ENCODE measurements at places on chromosomes 3 and 15. TPM values are rescaled to one million over a fixed set of nuclear protein-coding genes. Genes with fewer than 3 reads are reported as not detected.

The C2CD4B gene
- 4.1 TPM for total RNA-seq

- no peak for DNase-seq
Observed at GRCh38 chr15:51841406-51842040, 12.1 kb downstream of the TMOD3 start.

DNA sequence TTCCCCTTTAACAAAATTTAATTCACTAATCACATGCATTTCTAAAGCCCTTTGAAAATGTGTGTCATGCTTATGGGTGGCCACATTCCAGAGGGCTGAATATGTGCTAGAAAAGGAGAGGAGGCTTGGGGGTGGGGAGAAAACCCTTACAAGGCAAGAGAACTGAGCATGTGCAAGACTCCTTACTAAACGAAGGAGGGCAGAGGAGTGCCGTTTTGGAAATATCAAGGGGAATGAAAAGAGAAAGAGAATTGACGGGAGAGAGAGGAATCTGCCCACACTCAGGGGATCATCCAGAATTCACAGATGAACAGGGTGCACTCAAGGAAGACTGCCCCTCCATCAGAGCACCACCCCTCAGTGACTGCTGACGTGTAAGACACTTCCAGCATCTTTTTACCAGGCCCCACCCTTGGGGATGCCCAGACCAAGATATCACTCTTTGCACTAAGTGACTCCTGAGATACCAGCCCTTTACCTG is 37.9 kb upstream of the TSC22D2 start:
- DNase-seq: peak; percentile 61

- no peak for DNase-seq
Observed at GRCh38 chr3:192122832-192123594, 604.3 kb downstream of the FGF12 start.

GRCh38 chr3:126460381-126460780 is 15.3 kb downstream of the ZXDC start:
- DNase-seq: no peak

GRCh38 chr15:25742041-25742730 is 120.9 kb downstream of the ATP10A start:
- no peak for DNase-seq

DNA sequence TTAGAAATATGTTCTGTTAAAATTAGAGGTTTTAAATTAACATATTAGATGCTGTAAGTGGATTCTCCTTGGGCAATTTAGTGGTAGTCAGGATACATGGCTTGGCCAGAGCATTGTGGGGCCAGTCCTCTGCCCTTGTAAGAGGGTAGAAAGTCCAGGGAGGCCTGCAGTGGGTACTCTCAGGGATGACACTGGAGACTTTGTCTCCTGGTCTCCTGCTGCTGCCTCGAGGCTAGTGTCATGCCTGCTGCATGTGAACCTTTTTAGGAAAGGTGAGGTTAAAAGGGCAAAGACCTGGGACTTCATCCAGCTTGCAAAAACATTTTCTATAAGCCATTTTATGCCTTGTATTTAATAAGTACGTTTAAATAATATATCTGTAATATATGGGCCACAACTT is 96.8 kb upstream of the PROK2 start:
- DNase-seq: no peak

- DNase-seq: no peak
Observed at GRCh38 chr3:42092006-42092405, 849 bp downstream of the TRAK1 start.

- no peak for DNase-seq
Observed at GRCh38 chr15:72033285-72033684, 84.7 kb downstream of the MYO9A start.

DNA sequence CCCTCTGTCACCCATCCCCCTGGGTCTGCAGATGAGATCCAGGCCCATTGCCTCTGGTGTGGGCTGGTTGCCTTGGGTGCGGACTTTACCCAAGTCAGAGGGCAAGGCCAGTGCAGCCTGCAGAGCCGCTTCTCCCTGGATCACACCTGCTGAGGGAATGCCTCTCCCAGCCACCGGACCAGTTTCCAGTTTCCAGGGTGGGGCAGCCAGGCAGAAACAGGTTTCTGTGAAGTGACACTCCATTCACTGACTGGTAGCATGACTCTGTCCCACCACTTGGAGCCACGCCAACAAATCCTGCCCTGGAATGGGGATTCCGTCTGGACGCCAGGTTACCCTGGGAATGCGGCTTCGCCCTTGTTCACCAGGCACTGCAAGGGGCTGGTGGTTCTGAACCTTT is 30.0 kb downstream of the PAQR5 start:
- DNase-seq: no peak

DNA sequence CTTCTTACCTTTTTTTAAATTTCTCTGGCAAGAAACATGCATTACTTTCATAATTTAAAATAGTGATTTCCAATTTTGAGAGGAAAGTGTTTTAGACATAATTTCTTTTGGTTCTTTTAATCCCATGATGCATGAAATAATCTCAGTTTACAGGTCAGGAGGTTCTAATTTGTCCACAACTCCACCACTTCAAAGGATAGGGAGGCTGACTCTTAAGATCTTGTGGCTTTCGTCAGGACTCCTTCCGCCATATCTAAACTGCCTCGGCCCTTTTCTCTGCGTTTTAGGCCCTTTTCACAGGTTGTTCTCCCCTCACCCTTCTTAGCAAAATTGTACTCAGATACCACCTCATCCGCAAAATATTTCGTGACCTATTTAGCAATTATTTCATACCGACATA is 8.0 kb downstream of the DYNC1LI1 start:
- no peak for DNase-seq

The C3orf49 gene
- not detected for total RNA-seq

GRCh38 chr3:124768812-124769211 is 38.6 kb downstream of the UMPS start:
- DNase-seq: no peak

The SLC30A4 gene
- 5.0 TPM for total RNA-seq

The P3H2 gene
- total RNA-seq: 1.6 TPM

DNA sequence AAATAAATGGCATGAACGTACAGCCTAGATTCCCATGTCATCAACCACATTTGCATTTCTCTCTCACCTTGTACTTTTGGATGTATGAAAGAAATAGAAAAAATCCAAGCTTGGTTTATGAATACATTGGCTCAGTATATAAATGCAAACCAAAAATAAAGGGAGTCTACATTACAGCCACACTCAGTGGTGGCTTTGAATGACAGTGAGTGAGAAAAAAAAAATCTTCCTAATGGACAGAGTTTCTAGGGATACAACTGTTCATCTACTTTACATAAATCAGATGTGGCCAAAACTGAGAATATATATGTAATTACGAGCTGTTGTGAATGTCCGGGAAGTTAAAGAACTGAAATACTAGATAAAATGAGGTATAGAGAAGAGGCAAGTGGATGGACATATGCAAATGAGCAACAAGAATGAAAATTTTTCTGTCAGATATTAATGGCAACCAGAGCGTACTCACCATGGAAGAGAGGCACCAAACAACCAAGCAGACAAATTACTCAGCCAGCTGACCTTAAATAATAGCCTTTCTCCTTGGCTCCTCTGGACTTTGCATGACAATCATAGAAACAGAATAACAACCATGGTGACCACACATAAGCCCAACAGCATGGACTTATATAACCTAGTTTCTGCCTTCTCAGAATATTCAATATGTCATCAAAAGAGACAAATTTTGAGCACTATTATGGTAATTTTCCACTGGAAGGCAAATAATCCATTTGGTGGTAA is 1305.8 kb downstream of the OTOL1 start:
- no peak for DNase-seq

DNA sequence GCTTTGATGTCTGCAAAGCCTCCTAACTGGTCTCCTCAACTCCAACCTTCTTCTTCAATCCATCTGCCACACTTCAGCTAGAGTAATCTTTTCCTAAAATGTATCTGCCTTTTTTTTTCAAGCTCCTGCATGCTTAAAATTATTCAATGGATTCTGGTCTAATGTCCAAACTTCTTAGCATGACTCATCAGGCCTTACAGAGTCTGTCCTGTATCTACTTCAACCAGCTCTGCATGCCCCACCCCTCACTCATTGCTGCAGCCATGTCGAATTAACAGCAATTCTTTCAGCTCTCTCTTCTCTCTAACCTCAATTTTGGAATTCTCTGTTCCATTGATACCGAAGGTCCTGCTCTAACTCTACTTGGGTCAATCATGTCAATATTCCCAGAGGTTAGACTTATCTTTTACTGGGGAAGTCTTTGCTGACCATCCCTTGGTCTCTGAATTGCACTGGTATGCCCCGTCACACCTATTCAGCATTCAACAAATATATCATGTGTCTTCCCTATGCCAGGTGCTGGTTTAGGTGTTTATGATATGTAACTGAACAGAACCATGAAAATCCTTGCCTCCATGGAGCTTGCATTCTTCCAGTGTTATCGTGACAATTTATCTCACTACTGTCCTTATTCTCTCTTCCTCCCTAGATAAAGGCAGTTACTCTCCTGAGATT is 88.5 kb upstream of the NANOGP8 start:
- no peak for DNase-seq

The ANKRD63 gene
- 0.65 TPM for total RNA-seq

GRCh38 chr15:81111018-81111417 is 23.1 kb upstream of the CFAP161 start:
- DNase-seq: no peak

GRCh38 chr15:91258415-91258759 is 158.3 kb downstream of the SV2B start:
- DNase-seq: no peak

- no peak for DNase-seq
Observed at GRCh38 chr3:185582871-185583270, 3.2 kb upstream of the SENP2 start.

- DNase-seq: no peak
Observed at GRCh38 chr3:132318451-132318850, 1.2 kb downstream of the ACP3 start.

- DNase-seq: no peak
Observed at GRCh38 chr3:14146381-14147065, 21.7 kb downstream of the TMEM43 start.

The USP3 gene
- 27.4 TPM for total RNA-seq

GRCh38 chr3:141255846-141256261 is 24.2 kb downstream of the PXYLP1 start:
- no peak for DNase-seq

All from left cardiac atrium (tissue), 4 donors.